ENCODE measurements at places on chromosomes 12 and 14. TPM values are rescaled to one million over a fixed set of nuclear protein-coding genes. Genes with fewer than 3 reads are reported as not detected.

Gene AQP2
- not detected for total RNA-seq

Gene HOXC12
- not detected for total RNA-seq

Gene YY1
- 66.2 TPM for total RNA-seq

Gene SAMD4A
- total RNA-seq, result 7.3 TPM

Gene OS9
- 178 TPM for total RNA-seq

Gene STAB2
- 1.2 TPM for total RNA-seq

DNA sequence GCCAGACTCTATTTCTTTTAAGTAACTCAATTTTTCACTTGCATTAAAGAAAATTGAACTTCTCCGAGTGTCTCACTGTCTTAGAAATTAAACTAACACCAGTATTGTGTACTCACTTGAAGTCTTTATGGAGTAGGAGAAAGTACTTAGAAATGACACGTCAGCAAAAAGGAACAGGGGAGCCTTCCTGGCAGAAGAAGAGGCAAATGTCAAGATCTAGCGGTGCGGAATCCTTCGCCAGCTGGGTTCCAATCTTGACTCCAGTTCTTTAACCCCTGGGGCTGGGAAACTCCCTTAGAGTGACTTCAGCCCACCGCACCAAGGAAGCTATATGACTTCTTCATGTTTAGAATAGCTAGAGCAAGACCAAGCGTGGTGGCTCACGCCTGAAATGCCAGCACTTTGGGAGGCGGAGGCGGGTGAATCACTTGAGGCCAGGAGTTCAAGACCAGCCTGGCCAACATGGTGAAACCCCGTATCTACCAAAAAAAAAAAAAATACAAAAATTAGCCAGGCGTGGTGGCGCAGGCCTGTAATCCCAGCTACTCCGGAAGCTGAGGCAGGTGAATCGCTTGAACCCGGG lies 34.4 kb downstream of the WBP11 start:
- peak; percentile 34 for DNase-seq

DNA sequence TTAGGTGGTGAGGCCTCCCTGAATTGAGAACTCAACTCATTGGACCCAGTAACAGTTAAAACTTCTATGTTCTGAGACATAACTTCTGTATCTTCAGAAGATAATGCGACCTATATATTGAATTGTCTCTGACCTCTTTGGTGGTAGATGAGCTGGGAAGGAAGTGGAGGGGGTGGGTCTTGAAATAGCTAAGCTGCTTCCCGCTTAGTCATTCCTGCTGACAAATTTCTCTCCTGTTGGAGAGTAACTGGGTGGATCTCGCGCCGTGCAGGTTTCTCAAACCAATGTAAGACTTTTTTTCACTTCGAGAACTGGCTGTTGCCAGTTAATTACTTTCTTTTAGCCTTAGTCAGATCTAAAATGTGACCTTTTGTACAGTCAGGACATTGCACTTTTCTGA lies 100.8 kb downstream of the PPHLN1 start:
- no peak for DNase-seq

- no peak for DNase-seq
Measured at GRCh38 chr12:22042976-22043669, 2.9 kb upstream of the CMAS start.

- peak; percentile 83 for DNase-seq
Measured at GRCh38 chr12:31589904-31590641, 863 bp downstream of the DENND5B start.

- DNase-seq, result no peak
Measured at GRCh38 chr14:24392325-24393091, 6.3 kb upstream of the NYNRIN start.

DNA sequence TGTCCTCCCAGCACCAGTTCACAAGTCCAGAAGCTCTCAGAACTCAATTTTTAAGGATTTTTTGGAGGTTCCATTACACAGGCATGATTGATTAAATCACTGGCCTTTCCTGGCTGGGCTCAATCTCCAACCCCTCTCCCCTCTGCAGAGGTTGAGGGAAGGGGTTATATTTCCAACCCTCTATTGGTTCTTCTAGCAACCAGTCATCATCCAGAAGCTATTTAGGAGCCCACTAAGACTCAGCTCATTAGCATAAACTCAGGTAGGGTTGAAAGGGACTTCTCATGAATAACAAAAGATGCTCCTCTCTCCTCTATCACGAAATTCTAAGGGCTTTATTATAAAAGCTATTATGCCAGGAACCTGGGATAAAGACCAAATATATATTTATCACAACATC lies 41.5 kb downstream of the SPPL3 start:
- no peak for DNase-seq

Measured in ovary (tissue), 10 donors.